ENCODE measurements at places on chromosomes 11 and 22. TPM values are rescaled to one million over a fixed set of nuclear protein-coding genes. Genes with fewer than 3 reads are reported as not detected.

MYO7A gene
- total RNA-seq: 0.26 TPM

ASCL2 gene
- total RNA-seq: not detected

MRGPRX3 gene
- total RNA-seq: not detected

TMEM86A gene
- total RNA-seq: 0.83 TPM

ASPHD2 gene
- total RNA-seq: 1.5 TPM

TLCD5 gene
- 9.8 TPM for total RNA-seq

SIK2 gene
- 11.0 TPM for total RNA-seq

DNA sequence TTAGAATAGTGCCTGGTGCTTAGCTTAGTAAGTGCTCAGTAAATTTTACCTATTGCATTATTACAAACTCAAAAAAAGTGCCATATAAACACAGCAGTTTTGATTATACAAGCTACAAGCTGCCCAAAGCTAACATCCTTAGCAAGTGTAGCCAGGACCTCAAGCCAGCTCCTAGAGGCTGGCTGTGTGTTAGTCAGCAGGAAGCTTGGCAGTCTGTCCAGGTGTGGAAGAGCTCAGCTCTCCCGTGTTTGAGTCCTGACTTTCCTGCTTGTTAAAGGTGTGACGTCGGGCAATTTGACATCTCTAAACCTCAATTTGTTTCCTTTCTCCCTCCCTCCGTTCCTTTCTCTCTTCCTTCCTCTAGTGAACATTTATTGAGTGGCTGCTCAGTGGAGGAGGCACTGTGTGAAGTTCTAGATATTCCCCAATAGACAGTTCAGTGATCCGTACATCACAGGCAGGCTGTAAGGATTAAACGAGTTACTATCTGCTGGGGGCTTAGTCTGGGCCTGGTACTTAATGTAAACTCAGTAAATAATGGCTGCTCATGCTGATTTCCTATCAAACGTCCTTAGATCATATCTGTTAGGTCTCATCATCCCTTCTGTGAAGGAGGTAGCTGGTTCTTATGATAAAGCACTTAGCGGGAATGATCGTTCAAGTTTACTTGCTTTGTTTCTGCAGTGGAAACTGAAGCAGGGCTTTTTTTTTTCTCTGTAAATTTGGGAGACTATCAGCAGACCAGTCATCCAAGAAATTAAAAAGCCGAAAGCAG lies 68.7 kb downstream of the PRR5L start:
- no peaks in the 10 kb centered on the region for H3K4me1 ChIP-seq
- H3K4me3 ChIP-seq: no peak overlapping the region
- peak; percentile 72 for DNase-seq
- no peaks in the 10 kb centered on the region for H3K27me3 ChIP-seq

- no peaks in the 10 kb centered on the region for H3K4me1 ChIP-seq
- H3K27me3 ChIP-seq: no peaks in the 10 kb centered on the region
- peaks cover 1% of the 10 kb centered on the region for H3K36me3 ChIP-seq
- H3K4me3 ChIP-seq: peak overlapping the region; percentile 92
Measured at GRCh38 chr22:42855721-42856120, 1.4 kb downstream of the ARFGAP3 start.

DNA sequence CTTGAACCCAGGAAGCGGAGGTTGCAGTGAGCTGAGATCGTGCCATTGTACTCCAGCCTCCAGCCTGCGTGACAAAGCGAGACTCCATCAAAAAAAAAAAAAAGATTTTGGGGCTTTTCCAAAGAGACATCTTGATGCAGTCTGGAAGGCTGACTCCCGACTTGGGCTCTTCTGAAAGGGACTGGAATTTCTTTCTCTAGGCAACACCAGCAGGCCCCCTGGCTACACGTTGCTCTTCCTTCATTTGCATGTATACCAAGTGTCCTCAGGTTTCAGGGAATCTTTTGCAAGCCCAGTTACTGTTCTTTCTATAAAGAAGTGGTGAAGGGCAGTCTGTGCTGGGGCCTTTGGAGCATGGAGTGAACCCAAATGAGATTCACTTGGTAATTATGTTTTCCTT lies 211.0 kb downstream of the GRIK4 start:
- H3K4me3 ChIP-seq: no peak overlapping the region
- H3K4me1 ChIP-seq: no peaks in the 10 kb centered on the region
- no peaks in the 10 kb centered on the region for H3K36me3 ChIP-seq
- no peak overlapping the region for H3K27ac ChIP-seq
- no peak for DNase-seq

DNA sequence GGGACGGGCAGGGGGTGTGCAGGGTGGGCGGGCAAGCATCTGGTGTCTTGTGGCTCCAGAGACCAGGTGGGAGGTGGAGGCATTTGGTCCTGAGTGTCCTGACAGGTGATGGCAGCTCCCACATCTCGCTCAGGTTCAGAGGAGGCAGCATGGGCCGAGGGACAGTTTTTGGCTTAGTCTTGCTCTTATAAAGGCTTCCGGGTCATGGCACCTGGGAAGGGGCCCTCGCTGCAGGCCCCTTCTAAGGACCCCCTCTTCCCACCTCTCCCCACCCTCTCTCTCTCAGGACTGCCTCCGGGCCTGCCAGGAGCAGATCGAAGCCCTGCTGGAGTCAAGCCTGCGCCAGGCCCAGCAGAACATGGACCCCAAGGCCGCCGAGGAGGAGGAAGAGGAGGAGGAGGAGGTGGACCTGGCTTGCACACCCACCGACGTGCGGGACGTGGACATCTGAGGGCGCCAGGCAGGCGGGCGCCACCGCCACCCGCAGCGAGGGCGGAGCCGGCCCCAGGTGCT lies 9.9 kb downstream of the CCND1 start:
- H3K4me3 ChIP-seq: no peak overlapping the region
- no peak overlapping the region for H3K27ac ChIP-seq
- DNase-seq: no peak
- peaks cover 4% of the 10 kb centered on the region for H3K4me1 ChIP-seq
- no peaks in the 10 kb centered on the region for H3K27me3 ChIP-seq

- H3K27me3 ChIP-seq: no peaks in the 10 kb centered on the region
- no peaks in the 10 kb centered on the region for H3K36me3 ChIP-seq
- no peaks in the 10 kb centered on the region for H3K4me1 ChIP-seq
Measured at GRCh38 chr11:129408865-129409444, 33.3 kb downstream of the BARX2 start.

GRCh38 chr11:1744137-1744886 lies 6.1 kb downstream of the IFITM10 start:
- no peak overlapping the region for H3K27ac ChIP-seq
- H3K4me3 ChIP-seq: no peak overlapping the region
- peaks cover 2% of the 10 kb centered on the region for H3K4me1 ChIP-seq

DNA sequence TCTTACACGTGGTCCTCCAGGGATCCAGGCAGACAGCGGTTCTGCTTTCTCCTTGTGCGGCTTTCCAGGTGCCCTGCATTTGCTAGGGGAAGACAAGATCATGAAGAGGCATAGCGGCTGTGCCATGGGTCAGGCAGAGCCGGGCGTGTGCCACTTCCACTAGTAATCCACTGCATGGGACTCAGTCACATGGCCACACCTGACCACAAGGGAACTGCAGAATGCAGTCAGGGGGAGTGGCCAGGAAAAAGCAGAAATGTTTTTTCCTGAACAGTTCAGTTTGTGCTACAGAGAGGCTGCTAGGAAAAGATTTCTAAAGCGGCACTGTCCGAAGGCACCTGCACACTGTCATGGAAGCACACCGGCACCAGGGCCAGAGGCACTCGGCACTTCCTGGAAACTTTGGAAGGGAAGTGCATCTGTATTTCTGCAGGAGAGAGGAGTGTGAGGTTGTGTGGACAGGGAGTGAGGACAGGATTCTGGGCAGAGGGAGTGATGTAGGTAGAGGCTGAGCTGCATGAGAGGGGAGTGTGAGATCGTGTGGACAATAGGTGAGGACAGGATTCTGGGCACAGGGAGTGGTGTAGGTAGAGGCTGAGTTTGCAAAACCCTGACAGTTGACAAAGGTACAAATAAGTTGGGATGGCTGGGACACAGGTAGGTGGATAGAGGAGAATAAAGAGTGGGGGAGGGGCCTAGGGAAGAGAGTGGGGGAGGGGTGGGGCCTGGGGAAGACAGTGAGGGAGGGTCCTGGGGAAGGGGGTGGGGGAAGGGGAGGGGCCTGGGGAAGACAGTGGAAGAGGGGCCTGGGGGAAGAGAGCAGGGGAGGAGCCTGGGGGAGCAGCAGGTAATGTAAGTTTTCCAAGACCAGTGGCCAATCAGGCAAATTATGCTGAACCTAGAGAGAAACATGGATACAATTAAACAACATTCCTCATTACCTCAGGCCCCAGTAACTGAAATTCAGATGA lies 1436.3 kb downstream of the TBC1D22A start:
- H3K27me3 ChIP-seq: no peaks in the 10 kb centered on the region
- no peak overlapping the region for H3K4me3 ChIP-seq
- no peak overlapping the region for H3K27ac ChIP-seq
- H3K4me1 ChIP-seq: no peaks in the 10 kb centered on the region

DNA sequence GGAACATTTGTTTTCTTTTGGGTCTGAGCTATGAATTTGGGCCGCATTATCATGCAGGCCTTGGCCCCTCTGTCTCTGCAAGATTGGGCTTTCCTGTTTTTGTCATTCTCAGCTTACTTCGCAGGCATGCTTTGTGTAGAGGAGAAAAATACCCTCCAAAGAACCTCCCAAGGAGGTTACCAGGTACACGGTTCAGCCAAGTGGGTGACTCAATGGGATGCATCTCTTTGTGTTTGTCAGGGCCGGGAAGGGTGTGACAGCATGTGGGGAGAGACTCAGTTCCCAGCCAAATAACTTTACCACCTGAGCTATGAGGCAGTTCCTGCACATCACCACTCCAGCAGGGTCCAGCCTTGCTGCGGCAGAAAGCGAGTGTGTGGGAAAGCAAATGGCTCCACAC lies 47.8 kb upstream of the CLDN5 start:
- no peak for DNase-seq
- no peak overlapping the region for H3K27ac ChIP-seq
- H3K36me3 ChIP-seq: no peaks in the 10 kb centered on the region
- peaks cover 5% of the 10 kb centered on the region for H3K4me1 ChIP-seq

GRCh38 chr11:113286009-113286408 lies 28.4 kb upstream of the TTC12 start:
- H3K27me3 ChIP-seq: no peaks in the 10 kb centered on the region
- H3K27ac ChIP-seq: no peak overlapping the region
- H3K4me1 ChIP-seq: no peaks in the 10 kb centered on the region
- no peak for DNase-seq
- H3K4me3 ChIP-seq: no peak overlapping the region

- H3K27me3 ChIP-seq: no peaks in the 10 kb centered on the region
- no peak overlapping the region for H3K4me3 ChIP-seq
Measured at GRCh38 chr11:13308704-13309103, 31.1 kb downstream of the BMAL1 start.

GRCh38 chr22:35195821-35196220 lies 61.5 kb upstream of the HMGXB4 start:
- H3K4me3 ChIP-seq: no peak overlapping the region
- no peak for DNase-seq
- no peaks in the 10 kb centered on the region for H3K36me3 ChIP-seq
- no peaks in the 10 kb centered on the region for H3K4me1 ChIP-seq

GRCh38 chr11:103370076-103370475 lies 260.9 kb downstream of the DYNC2H1 start:
- no peak overlapping the region for H3K27ac ChIP-seq
- H3K4me3 ChIP-seq: no peak overlapping the region
- H3K36me3 ChIP-seq: no peaks in the 10 kb centered on the region

- no peak overlapping the region for H3K27ac ChIP-seq
- DNase-seq: no peak
- no peaks in the 10 kb centered on the region for H3K36me3 ChIP-seq
- no peak overlapping the region for H3K4me3 ChIP-seq
- H3K27me3 ChIP-seq: no peaks in the 10 kb centered on the region
Measured at GRCh38 chr11:134756811-134757540, 344.9 kb upstream of the B3GAT1 start.

GRCh38 chr11:74437441-74438042 lies 29.8 kb downstream of the KCNE3 start:
- H3K4me1 ChIP-seq: no peaks in the 10 kb centered on the region
- H3K27ac ChIP-seq: no peak overlapping the region
- no peak overlapping the region for H3K4me3 ChIP-seq
- no peaks in the 10 kb centered on the region for H3K27me3 ChIP-seq
- no peaks in the 10 kb centered on the region for H3K36me3 ChIP-seq

GRCh38 chr22:47631571-47632102 lies 869.2 kb downstream of the TBC1D22A start:
- no peaks in the 10 kb centered on the region for H3K36me3 ChIP-seq
- no peak overlapping the region for H3K27ac ChIP-seq
- DNase-seq: no peak
- H3K4me3 ChIP-seq: no peak overlapping the region
- no peaks in the 10 kb centered on the region for H3K4me1 ChIP-seq

GRCh38 chr22:46172522-46173110 lies 22.3 kb downstream of the PPARA start:
- H3K4me1 ChIP-seq: peaks cover 15% of the 10 kb centered on the region
- H3K27ac ChIP-seq: no peak overlapping the region
- no peaks in the 10 kb centered on the region for H3K36me3 ChIP-seq
- H3K27me3 ChIP-seq: no peaks in the 10 kb centered on the region

GRCh38 chr22:48755059-48755949 lies 1072.4 kb downstream of the BRD1 start:
- H3K36me3 ChIP-seq: no peaks in the 10 kb centered on the region
- no peak for DNase-seq
- no peak overlapping the region for H3K4me3 ChIP-seq
- no peak overlapping the region for H3K27ac ChIP-seq

- no peaks in the 10 kb centered on the region for H3K36me3 ChIP-seq
- no peak overlapping the region for H3K27ac ChIP-seq
- DNase-seq: no peak
Measured at GRCh38 chr11:131499199-131499598, 128.8 kb downstream of the NTM start.

DNA sequence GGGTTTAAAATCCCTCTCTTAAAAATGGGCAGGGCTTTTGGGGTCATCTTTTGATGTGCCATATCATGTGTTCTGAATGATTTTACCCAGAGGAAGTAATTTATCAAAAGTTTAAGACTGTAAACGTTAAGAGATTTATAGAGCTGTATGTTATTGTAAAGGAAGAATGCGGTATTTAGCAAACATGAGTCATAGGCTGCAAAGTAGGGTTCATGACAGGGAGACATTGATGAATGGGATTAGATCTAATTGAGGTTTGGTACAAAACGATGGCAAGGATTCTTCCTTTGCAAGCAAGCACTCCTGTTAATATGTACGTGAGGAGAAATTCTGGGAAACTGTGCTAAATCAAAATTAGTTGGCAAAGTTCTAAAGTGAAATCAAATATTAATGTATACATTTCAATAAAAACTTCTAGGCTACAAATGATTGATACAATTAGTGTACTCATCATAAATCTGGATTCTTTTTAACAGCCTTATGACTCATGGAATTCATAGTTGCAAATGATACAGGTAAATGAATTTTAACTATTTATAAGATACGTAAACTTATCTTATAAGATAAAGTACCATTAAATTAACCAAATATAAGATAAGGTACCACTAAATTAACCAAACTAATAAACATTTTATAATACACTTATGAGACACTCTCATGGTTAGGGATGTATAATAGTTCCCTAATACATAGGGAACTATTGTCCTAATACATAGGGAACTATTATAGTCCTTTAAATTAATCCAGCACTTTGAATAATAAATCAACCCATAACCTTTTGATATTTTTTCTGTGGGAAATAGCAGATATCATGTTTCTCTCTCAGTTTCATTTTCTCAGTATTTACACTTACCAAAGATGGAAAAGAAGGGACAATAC lies 58.4 kb downstream of the KIF18A start:
- DNase-seq: peak; percentile 55
- no peak overlapping the region for H3K27ac ChIP-seq
- no peaks in the 10 kb centered on the region for H3K27me3 ChIP-seq
- H3K4me1 ChIP-seq: peaks cover 3% of the 10 kb centered on the region
- H3K4me3 ChIP-seq: no peak overlapping the region
- no peaks in the 10 kb centered on the region for H3K36me3 ChIP-seq
